ENCODE measurements at places on chromosomes 5 and 9.

DNA sequence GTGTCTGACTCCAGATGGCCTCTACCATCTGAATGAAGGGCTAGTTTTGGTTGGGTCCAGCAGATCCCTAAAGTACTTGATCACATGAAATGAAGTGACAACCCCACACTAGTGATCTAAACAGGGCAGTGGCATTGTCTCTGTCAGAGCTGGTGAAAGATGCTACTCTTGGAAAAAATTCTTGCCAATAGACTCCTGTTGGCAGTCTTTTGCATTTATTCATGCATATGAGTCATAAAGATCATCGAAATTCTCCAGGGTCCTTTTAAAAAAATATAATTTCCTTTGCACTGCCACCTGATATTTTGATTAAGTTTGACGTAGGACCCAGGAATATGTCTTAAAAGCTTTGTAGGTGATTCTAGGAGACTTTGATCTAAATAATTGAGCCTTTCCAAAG, 135.1 kb upstream of the ELL2 start:
- DNase-seq, result no peak

- no peak for DNase-seq
Measured at GRCh38 chr9:69822116-69822750, 1.6 kb downstream of the CFAP95 start.

GRCh38 chr5:179768326-179769085, 25.3 kb upstream of the LTC4S start:
- DNase-seq, result no peak

DNA sequence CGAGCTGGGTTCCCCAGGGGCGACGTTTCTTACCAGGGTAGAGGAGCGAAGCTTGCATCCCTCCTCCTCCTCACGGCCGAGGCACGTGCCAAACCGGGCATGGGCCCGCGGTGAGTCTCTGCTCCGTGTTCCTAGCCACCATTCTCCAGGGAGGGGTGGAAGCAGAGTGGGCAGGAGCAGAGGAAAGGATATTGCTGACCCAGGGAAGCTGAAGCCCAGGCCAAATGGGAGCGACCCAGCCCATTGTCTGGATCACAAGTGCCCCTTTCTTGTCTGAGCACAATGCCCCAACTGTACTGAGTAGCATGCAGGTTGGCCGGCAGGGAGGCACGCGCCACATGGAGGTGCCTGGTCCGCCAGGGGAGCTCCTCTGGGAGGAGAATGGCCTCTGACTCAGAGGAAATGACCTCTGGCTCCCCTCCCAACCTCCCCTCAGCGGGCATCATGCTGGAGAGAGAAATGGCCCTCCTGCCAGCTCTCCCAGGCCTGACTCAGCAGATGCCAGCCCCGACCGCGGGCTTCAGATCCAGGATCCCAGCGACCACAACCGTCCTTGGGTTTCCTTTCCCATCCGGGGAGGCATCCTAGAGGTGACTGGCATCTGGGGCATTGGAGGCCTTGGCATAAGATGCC, 1.1 kb downstream of the PRR7 start:
- DNase-seq, result no peak

- no peak for DNase-seq
Measured at GRCh38 chr9:105425816-105426433, 21.9 kb upstream of the FSD1L start.
